ENCODE measurements at places on chromosomes 11 and 22.

DNA sequence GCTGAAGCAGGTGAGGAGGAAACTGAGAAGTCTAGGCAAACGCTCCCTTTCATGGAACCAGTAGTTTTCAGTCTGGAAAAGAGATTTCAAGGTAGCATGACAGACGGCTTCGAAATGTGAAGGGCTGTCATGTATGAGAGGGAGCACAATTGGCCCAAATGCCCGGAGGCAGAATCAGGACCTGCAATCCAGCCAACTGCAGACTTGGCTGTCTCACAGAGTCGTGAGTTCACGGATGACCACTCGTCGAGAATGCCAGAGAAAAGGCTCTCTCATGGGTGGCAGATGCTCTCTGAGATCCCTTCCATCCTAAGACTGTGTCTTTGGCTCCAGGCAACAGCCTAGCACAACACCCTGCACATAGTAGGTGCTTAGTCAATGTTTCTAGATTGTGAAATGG, 134.8 kb downstream of the DSCAML1 start:
- no peak for DNase-seq

- no peak for DNase-seq
These were observed 89.2 kb downstream of the MORC2 start for GRCh38 chr22:30879415-30879797.

DNA sequence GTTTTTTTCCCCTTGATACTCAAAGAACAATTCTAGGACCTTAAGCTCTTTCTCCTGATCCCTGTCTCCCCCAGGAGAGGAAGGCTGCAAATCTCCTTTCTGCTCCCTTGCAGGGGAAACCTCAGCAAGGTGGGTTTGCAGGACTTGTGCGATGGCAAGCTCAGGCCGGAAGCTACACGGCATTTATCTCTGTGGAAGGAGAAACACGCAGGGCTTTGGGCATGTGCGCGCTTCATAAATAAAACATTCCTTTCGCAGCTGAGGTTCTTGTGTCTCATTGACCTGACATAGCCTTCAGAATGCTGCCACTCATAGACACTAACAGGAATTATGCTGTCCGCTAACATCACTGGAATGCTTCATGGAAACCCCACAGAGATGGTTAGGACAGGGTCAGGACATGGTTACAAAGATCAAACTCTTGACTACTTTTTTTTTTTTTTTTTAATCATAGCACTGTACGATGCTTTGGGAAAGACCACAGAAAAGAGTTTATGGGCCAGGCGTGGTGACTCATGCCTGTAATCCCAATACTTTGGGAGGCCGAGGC, 42.6 kb downstream of the SLN start:
- no peak for DNase-seq

GRCh38 chr11:105152560-105152959, 13.0 kb upstream of the CARD18 start:
- DNase-seq, result no peak

All from stimulated activated CD8-positive, alpha-beta memory T cell treated with anti-CD3 and anti-CD28 coated beads, Interleukin-4, amount 100 ng/mL, for 4 hours (primary cell).